AG10803 (cell line): ENCODE measurements at places on chromosomes 11 and 22.

DNA sequence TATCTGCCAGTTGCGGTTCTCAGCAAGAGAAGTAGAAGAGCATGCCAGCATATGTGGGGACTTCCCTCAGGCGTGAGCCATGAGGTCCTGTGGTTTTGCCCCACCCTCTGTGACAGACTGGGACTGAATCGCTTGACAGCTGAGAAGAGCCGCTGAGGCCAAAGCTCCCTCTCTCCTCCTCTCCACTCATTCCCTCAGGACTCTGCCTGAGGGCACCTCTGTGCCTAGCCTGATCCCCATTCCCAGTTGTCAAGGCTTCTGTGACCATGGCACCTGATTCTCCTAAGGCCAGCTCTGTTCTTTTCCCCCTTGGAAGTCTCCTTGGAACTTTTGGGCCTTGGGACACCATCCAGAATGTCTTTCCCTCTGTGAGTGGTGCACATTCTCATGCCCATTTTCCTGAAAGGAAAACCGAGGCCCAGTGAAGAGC lies 27.0 kb downstream of the ART5 start:
- DNase-seq, result peak; percentile 22

DNA sequence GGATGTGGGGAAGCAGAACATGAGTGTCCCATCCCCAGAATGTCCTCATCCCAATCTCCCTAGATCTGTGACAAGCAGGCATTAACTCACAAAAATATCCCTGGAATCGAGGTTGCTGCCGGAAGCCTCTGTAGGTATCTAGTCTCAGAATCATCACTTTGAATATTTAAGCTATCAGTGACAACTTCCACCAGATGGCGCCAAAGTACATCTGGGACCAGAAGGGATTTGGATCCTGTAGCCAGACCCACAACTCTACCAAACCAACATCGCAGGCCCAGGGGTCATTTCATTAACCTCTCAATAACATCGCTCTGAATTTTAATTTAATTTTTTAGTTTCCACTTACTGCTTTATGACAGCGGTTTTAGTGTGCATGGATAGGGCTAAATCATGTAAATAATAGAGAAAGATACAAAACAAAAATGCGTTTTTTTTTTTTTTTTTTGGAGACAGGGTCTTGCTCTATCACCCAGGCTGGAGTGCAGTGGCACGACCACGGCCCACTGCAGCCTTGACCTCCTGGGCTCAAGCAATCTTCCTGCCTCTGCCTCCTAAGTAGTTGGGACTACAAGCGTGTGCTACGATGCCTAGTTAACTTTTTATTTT lies 1.1 kb upstream of the EXT2 start:
- peak; percentile 82 for DNase-seq

DNA sequence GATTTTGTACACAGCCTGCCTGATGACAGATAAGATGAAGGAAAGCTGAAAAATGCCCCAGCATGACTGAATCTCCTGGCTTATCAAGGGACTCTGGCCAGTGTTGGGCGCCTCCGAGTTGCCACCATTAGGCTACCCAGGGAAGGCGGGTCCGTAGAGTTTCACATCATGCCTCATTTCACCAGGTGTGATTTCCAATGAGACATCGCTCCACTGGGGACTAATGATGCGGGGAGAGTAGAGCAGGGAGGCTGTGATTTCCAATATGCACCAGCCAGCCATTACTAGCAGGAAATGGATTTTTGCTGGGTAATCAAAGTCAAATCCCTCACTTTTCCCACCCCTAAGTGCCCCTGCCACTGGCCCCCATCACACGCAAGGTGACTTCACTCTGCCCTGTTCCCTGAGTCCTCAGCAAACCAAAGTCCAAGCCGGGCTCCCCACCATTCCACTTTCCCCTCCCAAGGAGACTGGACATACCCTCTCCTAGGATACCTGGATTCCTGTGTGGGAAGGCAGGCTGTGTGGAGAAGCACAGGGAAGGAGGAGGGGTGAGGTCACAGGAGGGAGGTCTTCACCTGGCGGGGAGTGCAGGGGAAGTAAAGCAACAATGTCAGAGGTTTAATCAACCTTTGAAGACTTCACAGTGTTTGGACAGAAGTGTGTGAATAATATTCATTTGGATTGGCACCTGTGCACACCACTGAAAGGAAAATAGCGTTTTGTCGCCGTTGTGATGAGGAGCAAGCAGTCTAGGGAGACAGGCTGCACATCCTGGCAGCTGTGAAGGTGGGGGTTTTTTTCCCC lies 613.3 kb upstream of the CADM1 start:
- DNase-seq, result no peak

GRCh38 chr11:94546162-94546470 lies 2.4 kb downstream of the FUT4 start:
- DNase-seq, result no peak

GRCh38 chr11:2300290-2300935 lies 1.3 kb downstream of the C11orf21 start:
- DNase-seq, result no peak

DNA sequence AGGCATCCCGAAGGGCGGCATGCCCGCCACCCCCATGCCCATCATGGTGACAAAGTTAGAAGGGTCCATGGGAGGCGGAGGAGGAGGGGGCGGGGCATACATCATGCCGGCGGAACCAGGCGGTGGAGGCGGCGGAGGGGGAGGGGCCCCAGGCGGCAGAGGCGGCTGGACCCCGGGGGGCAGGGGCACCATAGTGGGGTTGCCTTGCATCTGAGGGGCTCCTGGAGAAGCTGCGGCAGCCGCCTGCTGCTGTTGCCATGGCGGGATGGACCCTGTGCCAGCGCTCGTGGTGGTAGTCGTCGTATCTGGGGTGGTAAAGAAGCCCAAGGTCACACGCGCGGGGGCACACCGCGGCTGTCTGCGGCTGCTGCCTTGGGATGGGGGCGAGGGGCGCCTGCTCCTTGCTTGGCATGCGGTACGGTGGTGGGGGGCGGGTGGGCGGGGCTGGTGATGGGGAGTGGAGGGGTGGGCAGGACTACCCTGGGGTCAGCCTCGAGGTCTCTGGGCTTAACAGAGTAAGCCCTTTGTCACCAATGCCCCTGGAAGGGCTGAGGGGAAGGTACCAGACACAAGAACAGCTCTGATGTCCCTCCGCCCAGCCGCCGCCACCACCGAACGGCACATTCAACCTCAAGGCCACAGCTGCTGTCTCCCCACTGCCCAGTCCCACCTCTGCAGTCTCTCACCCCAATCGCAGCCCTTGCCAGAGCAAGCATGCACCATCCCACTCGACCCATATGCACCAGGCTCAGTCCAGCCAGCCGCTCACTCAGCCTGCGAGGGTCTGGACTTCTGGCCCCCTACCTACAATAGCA lies 6.3 kb upstream of the PYGM start:
- no peak for DNase-seq

DNA sequence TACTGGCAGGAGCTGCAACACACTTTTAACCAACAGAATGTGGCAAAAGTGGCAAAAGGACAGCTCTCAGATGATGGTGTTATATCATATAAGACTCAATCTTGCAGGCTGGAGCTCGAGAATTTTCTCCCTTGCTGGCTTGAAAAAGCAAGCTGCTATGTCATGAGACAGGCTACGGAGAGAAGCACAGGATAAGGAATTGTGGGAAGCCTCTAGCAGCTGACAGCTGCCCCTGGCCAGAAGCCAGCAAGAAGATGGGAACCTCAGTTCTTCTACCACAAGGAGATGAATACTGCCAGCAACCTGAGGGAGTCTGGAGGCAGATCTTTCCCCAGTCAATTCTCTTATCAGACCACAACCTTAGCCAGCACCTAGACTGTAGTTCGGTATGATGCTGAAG lies 24.6 kb downstream of the FXYD6 start:
- no peak for DNase-seq

DNA sequence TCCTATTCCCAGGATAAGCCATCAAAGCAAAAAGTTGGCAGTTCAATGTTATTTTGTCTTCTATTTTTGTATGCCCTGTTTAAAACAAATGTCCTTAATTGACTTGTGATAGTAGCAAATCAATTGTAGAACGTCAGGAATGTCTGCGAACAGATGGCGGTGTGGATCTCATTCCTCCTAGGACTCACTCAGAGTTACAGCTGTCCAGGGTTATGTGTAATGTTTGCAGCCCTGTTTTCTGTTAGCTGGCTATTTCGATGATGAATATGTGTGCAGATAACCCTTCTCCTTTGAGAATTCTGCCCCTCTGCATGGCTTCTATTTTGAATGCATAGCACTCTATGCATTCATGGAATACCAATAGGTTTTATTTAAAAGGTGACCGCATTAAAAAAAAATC lies 1248.0 kb upstream of the CNTN5 start:
- no peak for DNase-seq

DNA sequence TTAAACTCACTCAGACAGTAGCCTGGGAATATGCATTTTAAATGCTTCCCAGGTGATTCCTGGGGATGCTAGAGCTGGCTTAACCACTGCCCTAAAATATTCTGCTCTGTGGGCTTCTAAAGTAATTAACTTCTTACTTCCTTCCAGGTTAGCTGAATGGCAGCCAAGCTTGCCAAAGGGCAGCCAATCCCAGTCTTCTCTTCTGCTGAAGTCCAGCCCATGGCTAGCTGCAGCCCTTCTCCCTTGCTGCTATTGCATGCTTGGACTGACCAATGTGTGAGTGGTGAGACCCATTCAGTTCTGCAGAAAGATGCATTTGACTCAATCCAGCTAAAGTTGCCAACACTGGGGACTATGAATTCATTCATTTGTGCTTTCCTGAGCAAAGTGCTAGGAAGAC lies 411.9 kb downstream of the SOX6 start:
- no peak for DNase-seq

GRCh38 chr11:4748438-4748837 lies 21.3 kb downstream of the OR51F1 start:
- DNase-seq, result no peak

DNA sequence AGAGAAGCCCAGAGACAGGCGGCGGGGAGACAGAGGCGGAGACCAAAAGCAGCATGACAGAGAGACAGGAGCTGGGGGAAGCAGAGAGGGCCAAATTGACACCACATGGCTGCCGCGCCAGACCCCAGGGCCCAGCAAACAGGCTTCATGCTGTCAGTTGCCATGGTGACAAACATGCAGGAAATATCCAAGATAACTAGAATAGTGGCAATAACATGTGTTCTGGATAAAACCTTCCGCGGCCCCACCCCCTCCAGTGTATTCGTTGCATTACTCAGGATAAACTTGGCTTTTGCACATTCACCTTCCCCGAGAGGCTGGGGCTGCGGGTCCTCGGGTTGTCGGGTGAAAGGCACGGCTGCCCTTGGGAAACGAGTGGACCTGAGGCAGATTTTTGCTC lies 49.9 kb upstream of the CDON start:
- peak; percentile 95 for DNase-seq

GRCh38 chr11:126891556-126892217 lies 108.9 kb downstream of the KIRREL3 start:
- peak; percentile 54 for DNase-seq

DNA sequence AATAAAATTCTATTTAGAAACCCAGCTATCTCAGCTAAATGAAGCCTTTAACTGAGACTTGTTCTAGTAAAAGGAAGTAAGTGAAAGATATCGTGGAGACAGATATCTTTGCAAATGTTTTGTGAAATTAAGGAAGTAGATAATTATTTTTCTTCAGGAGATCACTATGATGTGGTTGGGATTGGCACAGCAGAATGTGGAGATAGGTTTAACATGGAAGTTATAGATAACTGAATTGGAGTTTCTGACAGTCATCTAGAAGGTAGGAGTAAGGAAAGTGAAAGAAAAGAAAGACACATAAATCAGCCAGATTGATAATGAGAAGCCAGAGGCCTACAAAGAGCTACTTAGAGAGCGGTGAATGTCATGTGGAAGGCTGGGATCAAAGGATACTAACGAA lies 4.7 kb upstream of the CASP5 start:
- no peak for DNase-seq

- no peak for DNase-seq
Observed at GRCh38 chr22:23548501-23549197, 31.4 kb downstream of the IGLL1 start.

DNA sequence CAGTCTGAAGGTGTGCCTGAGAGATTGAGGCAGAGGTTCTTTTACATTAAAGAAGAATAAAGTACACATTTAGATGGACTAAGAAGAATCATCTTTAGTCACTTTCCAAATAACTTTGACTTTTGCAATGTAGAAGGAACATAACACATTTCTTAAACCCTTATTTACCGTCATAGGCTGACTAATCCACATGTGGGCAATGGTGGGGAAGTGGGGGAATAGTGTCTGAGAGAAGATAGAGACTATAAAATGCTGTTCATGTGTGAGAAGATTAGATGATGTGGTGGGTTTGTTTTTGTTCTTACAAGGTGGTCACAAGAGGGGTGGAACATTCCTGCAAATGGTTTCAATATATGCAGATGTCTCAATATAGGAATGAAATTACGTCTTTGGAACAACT lies 1.8 kb downstream of the MS4A4A start:
- no peak for DNase-seq

- DNase-seq, result peak; percentile 67
Observed at GRCh38 chr11:128045094-128045725, 542.1 kb downstream of the ETS1 start.

GRCh38 chr11:123549926-123550917 lies 104.2 kb downstream of the SCN3B start:
- DNase-seq, result no peak

DNA sequence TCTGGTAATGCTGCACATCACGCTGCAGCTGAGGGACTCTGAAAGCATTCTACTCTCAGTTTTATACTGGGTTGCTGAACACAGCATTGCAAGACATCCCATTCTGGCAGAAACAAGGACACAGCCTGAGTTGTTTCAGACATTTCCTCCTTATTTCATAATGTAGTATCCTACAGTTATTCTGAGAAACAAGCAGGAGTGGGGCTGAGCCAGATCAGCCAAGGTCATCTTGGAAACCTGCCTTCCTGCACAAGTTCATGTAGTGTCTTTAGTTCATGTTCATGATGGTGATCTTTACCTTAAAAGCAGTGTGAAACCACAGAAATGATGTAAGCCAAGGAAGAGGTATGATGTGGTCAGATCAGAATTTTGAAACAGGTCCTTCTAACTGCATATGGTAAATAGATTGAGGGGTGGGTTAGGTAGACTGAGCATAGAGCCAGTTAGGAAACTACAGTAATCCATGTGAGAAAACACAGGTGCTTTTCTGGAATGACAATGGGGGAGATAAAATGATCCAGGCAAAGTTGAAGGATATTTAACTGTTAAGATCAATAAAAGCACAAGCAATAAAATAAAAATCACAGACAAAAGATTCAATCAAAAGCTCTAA lies 1686.8 kb downstream of the LRRC4C start:
- DNase-seq, result no peak

GRCh38 chr11:98600786-98601773 lies 419.7 kb upstream of the CNTN5 start:
- DNase-seq, result no peak

DNA sequence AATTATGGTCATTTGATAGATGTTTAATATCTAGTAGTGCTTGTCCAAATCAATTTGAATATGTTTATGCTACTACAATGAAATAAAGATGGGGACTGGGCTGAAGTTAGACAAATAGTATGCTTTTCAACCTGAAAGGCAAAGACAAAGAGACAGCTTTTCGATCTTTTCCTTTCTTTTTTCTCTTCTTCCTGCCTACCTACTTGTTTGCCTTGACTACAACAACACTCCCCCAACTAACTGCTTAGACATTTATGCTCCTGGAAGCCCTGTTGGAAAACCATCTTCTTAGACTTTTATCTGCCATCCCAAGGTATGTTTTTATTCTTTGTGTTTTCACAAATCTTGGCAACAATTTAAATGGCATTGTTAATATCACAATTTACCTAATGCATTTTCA lies 374.4 kb upstream of the DDI1 start:
- no peak for DNase-seq
